ENCODE measurements at places on chromosomes 1 and 21.

DNA sequence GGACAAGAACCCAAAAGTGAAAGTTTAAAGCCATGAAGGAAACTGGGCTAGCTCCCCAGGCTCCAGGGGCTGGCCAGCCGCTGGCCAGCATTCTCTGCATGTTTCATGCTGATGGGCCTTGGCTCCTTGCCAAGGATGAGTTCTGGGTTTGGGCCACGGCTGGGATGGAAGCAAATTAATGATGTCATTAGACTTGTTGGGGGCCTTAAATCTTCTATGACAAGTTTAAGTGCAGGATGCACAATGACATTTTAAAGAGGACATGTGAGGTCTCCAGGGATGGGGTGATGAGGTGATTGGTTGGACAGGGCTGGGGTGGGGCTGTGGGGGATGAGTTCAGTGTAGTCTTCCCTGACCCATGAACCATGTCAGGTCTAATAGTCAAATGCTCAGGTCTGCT is 199.6 kb downstream of the TRABD2B start:
- DNase-seq = no peak

DNA sequence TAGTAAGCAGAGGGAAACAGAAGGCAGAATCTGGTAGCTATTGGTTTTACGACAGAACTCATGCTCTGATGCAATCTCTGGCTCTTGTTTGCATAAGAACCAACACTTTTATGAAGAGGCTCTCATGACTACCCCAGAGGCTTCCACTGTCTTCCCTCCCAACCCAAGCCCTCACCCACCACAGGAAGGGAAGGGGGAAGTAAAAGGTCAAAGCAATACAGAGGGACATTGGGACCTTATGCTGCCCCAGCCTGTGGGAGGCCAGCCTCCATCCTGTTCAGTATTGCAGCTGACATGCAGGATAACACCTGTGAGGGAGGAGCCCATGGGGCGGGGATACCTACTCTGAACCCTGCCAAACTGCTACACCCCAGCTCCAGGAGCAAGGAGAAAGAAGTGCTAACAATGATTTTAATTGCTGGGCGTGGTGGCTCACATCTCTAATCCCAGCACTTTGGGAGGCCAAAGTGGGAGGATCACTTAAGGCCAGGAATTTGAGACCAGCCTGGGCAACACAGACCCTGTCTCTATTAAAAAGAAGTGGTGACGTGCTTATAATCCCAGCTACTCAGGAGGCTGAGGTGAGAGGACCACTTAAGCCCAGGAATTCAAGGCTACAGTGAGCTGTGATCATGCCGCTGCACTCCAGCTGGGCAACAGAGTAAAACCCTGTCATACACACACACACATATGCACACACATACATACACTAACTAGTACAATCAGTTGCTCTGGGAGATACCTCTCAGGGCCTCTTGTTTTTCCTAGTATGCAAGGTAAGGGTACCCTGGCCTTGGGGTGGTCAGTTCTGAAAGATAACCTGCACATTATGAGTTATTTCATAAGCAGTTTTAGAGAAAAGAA is 9.5 kb downstream of the MR1 start:
- no peak for DNase-seq

GRCh38 chr1:28114844-28115243 is 26.4 kb upstream of the EYA3 start:
- no peak for DNase-seq

- DNase-seq = no peak
Observed at GRCh38 chr1:146051452-146051851, 29.9 kb upstream of the HJV start.

- DNase-seq = no peak
Observed at GRCh38 chr1:197302775-197303174, 34.7 kb downstream of the CRB1 start.

DNA sequence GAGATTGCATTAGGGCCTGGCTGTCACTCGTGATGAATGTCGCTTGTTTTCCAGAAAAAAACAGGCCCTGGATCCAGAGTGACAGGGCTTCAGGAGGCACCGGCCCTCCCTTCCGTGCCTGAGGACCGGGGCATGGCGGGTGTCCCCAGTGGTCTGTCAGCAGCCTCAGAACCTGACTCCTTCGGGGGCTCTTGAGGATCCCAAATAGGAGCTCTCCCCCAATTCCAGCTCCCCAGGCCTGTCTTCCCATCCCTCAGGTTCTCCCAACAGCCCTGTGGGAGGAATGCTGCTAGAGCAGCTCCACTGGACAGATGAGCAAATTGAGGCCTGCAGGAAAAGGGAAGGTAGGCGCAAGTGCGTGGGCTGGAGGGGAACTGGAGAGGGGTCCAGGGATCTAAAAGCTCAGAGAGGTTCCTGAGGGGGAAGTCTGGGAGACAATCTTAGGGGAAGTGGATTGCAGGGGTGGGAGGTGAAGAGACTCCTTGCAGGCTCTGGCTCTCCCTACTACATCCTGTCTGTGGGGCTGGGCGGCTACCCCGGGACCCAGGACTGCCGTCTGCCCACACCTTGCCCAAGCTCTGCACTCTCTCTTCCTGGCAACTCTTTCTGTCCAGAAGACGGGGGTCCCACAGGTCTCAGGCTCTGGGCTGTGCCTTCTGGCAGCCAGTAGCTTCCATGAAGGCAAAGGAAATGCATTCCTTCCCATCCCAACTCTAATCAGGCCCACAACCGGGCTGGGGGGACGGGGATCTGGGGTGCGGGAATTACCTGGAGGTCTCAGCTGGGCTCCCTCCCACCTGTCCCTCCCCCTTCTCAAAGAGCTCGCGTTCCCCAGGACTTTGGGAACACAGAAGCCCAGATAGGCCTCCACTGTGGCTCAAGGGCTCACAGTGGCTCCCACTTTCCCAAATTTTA is 105.7 kb upstream of the CASZ1 start:
- no peak for DNase-seq

- DNase-seq = no peak
Observed at GRCh38 chr1:42744148-42744413, 4.0 kb upstream of the CLDN19 start.

GRCh38 chr1:114446198-114446597 is 64.8 kb downstream of the TRIM33 start:
- no peak for DNase-seq

GRCh38 chr21:44090325-44090724 is 16.9 kb upstream of the PWP2 start:
- no peak for DNase-seq

- DNase-seq = no peak
Observed at GRCh38 chr1:199550199-199551065, 477.1 kb upstream of the NR5A2 start.

DNA sequence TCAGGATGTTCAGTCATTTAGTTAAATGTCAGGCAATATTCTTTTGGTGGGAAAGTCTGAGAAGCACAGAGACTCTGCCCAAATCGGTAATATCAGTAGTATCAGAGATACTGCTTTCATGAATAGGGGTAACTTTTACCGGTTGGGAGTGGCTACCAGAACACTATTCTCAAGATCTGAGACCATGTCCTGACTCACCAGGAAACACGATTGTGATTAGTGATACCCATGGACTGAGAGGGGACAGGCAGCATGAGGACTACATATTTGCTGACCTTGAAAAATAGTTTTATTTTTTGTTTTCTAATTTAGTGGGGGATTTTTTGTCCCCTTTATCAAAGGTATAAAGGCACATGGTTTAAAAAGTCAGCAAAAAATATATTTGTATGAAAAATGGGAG is 76.0 kb upstream of the NEK2 start:
- DNase-seq = no peak

DNA sequence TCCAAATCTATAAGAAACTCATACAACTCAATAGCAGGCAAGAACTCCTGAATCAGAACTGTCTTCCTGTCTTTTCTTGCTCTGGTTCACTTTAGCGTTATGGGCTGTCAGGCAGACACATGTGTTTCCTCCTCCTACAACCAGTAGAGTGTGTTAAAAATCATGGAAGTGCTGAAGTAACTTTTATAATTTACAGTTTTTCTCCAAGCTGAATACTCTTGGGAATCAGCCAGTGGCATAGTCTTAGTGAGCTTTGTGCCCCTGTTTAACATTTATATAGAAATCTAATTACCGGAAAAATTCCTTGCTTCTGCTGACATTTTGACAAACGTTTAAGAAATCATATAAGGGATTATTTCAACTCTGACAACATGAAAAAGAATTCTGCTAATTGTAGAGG is 113.1 kb upstream of the RGS18 start:
- no peak for DNase-seq

GRCh38 chr1:24749252-24749651 is 4.0 kb downstream of the CLIC4 start:
- DNase-seq = no peak

DNA sequence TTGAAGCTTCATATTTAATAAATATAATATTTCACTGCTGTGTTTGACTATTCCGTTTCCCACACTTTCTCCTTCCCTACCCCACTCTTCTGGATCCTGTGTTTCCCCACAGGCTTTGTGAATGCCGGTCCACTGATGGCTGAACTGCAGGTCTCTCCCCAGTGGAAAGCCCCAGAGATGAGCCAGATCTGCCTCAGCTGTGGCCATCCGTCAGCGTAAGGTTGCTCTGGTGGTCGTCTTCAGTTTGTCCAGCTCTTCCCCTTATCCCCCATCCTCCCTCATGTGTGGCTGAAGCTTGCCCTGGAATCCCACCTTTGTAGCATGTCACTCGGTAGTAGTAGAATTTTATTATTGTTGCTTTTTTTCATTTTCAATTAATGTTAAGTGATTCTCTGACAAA is 11.4 kb downstream of the SMAP2 start:
- peak; percentile 38 for DNase-seq

- no peak for DNase-seq
Observed at GRCh38 chr21:28253338-28253737, 739.3 kb downstream of the LTN1 start.

DNA sequence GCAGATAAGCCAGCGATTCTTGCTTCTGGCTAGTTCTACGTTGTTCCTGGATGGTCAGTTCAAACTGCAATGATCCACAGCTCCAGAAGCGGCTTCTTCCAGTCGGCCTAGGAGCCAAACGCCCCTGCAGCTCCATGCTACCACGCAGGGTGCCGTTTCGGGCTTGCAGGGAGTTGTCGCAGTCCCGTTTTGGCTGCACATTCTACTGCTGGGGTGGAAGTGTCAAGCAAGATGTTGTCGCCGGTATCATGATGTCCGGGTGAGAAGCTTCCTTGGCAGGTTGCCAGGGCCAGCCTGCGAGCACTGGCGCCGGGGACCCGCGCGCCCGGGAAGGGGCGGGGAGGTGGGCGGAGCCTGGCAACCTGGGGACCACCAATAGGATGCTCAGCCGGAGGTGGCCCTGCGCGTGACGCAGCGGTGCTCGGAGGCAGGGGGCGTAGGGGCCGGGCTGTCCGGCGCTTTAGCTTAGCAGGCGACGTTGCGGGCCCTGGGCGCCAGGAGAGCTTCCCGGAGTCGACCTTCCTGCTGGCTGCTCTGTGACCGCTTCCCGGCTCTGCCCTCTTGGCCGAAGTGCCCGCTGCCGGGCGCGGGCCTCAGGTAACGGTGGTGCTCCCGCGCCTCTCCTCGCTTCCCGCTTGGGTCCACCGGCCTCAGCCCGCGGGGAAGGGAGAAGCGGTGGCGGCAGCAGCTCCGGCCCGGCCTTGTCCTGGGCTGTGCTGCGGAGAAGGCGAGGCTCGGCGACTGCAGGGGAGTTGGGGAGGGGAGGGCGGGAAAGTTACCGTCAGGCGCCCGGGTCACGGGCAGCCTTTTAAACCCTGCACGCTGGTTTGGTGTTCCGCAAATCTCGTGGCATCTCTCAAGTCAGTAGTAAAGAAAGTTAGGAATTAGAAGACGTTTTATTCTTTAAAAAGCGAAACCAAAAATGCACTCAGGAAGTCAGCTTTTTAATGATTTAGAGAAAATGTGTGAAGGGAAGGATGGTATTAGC is at the start of gene SOAT1:
Gene SOAT1, plus strand, starts transcription at position 458 of the 988 bp plus-strand sequence. CDS start 8,888 bp downstream, outside the sequence.
- DNase-seq = peak; percentile 89

GRCh38 chr1:56436912-56437417 is 142.4 kb downstream of the PLPP3 start:
- no peak for DNase-seq

DNA sequence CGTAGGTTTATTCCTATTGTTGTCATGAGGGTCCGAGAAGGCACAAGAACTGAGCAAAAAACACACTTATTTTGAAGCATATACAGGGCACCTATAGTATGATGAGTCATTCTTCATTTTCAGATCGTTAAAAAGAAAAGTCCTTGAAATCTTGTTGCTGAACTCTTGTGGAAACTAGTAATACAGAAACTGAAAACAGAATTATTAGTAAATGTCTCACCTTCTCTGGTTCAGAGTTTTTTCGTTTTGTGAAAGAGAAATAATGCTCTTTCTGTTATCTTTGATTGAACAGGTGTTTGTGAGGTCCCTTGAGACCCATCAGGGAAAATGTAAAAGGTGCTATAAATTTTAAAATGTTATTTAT is 102.0 kb upstream of the COA6 start:
- DNase-seq = no peak

GRCh38 chr1:155504207-155504606 is 58.4 kb downstream of the ASH1L start:
- DNase-seq = peak; percentile 4

GRCh38 chr1:147771226-147772125 is 11.1 kb upstream of the GJA5 start:
- no peak for DNase-seq

- no peak for DNase-seq
Observed at GRCh38 chr1:62724430-62724829, 36.2 kb upstream of the DOCK7 start.

GRCh38 chr1:19411612-19412011 is 73.7 kb downstream of the CAPZB start:
- DNase-seq = no peak

DNA sequence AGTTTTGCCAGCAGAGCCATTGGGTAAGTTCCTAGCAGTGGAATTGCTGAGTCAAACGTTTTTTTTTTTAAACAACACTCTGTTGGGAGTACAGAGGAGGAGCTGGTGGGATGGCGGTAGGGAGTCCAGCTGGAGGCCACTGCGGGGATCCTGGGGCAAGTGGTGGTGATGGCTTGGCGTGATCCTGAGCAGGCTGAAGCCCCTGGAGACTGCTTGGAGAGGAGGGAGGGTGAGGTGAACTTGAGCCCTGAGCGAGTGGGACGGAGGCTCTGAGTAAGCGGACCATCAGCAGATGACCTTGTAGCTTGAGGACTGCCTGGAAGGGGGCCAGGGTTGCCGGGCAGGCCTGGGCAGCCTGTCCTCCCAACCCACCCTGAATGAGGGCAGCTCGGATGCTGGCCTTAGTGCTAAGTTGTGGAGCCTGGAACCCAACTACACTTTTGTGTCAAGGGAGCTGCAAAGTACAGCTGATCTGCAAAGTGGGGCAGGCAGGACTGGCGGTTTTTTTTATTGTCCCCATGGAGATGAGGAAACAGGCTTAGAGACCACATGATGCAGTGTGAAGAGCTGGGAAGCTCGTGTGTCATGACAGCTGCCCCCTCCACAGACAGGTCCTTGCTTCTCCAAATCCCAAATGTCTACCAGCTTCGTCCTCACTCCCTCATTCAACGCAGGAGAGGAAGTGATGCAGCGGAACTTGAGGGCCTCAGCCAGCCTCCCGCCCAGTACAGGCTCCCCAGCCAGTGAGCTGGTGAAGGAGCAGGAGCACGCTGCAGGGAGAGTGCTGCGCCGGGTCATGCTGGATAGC is 20.2 kb downstream of the MRPL37 start:
- no peak for DNase-seq

GRCh38 chr1:184889902-184890301 is 84.4 kb downstream of the NIBAN1 start:
- DNase-seq = no peak

Data from stimulated activated naive CD4-positive, alpha-beta T cell (primary cell).